ENCODE measurements at places on chromosomes 6 and 20.

DNA sequence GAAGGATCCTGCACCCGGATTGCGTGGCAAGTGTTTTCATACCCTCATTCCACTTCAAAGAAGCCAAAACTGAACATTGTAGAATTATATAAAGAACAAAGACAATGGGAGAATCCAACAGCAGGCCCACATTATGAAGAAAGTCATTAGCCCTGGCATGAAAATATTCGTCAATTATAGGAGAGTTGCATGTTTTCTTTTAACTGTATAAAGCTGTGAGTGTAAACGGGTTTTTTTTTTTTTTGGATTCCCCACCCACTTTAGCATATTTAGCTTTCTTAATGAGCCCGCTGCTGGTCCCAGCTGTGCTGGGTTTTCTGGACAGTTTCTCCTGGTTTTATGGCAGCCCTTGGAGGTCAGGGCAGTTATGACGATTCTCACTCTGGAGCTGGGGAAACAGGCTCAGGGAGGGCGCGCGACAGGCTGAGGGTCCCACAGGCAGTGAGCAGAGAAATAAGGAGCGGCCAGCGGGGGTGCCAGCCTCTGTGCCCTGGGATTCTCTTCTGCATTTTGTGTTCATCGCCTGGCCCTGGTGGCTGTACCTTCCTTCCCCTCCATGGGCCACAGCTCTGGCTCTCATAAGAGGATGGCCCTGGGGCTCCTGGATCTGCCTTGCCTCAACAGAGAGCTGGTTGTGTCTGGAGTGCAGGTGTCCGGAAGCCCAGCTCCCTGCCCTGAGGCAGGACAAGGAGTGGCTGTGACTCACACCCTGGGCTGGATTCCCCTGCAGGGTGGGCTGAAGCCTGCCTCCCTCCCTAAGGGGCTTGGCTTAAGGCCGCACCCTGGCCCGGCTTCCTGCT is 24.1 kb upstream of the SULF2 start:
- no peak for DNase-seq

DNA sequence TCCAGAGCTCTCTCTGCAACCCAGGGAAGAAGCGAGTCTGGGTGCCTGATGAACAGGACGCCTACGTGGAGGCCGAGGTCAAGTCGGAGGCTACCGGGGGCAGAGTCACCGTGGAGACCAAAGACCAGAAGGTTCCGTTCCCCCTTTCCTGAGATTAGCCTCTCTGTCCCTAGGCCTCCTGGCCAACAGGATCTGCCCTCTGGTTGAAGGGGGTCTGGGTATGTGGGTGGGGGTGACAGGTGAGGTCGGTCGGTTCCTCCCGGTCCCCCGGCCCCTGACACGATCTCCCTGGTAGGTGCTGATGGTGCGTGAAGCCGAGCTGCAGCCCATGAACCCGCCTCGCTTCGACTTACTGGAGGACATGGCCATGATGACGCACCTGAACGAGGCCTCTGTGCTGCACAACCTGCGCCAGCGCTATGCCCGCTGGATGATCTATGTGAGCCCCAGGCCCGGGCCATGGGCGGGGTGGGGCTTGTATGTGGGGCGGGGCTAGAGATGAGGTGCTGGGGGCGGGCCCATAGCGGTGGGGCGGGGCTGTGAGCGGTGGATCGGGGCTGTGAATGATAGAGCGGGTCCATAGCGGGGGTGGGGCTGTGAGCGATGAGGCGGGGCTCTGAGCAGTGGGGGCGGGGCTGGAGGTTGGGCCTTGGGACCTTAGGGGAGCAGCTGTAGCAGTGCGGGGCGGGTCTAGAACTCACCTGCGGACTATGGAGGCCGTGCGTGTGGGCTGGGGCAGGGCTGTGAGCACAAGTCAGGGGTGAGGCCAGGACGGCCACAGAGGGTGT is 23.9 kb downstream of the MYH7B start:
- DNase-seq = no peak

DNA sequence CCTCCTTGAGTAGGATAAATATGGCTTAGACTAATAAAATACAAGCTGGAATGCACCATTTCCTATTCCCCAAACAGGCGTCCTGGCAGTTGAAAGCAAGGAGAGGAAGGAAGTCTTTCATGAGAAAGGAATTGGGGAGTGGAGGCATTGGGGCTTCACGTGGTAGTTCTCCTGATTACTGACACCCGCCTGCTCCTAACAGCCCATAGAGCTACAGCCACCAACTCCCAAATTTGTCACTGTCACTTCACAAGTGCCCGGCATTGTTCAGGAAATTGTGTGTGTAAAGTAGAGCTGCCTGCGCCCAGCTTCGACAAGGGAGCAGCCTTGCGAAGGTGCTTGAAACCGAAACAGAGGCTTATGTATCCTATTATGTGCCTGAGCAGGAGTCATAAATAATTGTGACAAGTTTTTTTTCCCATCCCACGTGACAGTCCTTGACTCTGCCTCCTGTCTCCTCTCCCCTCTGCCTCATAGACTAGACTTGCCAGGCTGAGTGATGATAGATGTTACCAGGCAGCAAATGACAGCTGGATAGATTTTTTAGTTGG is 301.7 kb upstream of the ZFP64 start:
- no peak for DNase-seq

DNA sequence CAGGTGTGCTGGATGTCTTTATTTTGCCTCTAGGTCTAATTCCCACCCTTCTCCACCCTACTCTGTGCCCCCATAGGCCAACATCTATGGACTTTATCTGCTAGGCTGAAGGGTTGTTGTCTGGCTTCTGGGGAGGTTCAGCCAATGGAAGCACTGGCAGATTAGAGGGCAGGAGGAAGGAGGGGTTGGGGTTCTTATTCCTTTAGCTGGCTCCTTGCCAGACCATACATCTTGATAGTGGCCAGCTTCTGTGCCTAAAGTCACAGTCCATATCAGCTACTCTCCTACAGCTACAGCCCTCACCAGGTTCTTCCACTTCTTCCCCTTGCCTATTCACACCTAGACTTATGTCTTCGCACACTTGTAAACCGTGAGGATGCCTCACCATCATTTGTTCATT is 41.1 kb downstream of the ROS1 start:
- DNase-seq = no peak

DNA sequence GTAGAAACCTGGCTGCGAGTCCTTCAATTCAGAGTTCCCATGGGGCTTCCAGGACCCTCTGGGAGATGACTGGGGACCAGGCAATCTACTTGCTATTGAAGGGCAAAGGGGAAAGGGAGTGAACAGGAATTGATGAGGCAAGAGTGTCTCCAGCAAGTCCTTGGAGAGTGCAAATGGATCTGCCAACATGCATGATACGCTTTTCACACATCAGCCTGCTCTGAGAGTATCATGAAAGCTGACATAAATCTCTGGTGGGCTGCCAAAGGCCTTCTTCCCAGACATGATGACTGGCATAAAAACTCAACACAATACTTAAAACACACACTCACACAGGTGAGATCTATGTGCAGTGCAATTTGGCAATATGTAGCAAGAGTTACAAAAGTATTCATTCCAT is 759.1 kb downstream of the PTPRT start:
- DNase-seq = no peak

Measured in GM12892 (cell line).